LNCaP clone FGC (cell line): ENCODE measurements at places on chromosomes 4 and X.

- DNase-seq, result no peak
Observed at GRCh38 chrX:38232079-38232686, 11.5 kb upstream of the SRPX start.

DNA sequence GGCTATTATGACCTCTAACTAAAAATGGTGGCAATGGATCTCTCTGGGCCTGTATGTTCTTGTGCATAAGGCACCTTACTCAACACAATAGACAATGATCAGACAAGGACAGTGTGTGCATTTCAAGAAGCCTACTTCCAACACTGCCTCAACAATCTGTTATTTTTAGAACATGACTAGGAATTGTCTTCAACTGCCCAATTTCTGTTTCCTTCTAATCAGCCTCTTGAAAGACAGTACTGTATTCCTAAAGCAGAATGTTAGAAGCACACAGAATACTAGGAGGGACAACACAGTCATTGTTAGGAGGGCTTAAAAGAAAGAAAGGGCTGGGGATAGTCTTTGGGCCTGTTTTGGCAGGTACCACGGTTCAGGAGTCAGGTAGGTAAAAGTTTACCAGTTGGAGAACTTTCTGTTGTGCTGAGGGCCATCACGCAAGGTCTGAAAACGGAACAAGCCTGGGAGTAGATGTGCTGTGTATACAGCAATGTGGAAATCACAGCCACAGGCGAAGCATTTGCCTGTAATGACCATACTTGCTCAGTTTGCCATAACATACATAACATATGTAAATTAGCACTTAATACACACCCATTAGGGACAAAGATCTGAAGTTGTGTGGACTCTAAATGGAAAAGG, 100.8 kb upstream of the ATXN3L start:
- no peak for DNase-seq

DNA sequence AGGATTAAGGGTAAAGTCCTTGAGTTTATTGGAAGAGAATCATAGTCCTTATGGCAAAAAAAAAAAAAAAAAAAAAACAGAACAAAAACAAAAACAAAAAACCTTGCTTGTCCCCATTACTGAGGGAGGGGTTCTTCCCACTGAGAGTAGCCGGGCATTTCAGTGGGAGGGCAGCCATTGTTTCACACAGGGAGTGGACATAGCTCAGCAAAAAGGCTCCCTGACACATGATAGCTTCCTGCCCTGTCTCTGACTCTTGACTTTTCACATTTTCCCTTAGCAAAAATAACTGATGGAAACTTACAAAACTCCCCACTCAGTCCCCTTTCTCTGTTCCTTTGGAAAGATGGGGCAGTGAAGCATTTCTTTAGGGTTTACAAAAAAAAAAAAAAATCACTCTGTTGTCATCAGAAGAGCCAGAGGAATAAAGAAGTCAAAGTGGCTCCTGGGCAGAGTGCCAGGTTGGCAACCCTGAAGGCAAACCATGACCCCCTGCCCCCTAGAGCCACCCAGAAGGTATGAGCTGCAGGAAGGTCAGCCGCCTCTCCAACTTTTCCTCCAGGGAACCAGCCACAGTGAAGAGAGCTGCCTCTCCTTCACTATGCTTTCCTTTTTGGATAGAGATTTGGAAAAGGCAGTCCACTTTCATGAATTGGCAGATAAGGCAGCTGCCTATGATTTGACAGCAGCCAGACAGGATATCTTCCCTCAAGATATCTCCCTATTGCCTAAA, 170.6 kb downstream of the KDR start:
- DNase-seq, result no peak

DNA sequence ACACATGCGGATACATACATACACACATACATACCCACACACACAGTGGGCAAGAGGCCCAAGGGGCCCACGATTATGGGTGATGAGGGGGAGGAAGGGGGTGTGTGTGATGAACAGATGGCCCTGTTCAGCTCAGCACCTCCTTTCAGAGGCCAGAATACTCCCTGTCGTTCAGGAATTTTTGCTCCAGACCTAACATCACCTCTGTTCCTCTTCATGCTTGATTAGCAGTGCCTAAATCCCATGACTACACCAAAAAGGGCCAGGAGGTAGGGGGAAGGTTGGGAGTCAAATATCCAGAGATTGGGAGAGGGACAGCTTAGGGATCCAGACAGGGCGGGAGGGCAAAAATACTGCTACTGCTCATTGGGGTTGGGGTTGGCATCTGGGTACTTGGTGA, 42.7 kb downstream of the SMC1A start:
- no peak for DNase-seq

GRCh38 chrX:2967584-2967983, 38.4 kb upstream of the ARSD start:
- DNase-seq, result no peak
